ENCODE measurements at places on chromosomes 11 and 22.

DNA sequence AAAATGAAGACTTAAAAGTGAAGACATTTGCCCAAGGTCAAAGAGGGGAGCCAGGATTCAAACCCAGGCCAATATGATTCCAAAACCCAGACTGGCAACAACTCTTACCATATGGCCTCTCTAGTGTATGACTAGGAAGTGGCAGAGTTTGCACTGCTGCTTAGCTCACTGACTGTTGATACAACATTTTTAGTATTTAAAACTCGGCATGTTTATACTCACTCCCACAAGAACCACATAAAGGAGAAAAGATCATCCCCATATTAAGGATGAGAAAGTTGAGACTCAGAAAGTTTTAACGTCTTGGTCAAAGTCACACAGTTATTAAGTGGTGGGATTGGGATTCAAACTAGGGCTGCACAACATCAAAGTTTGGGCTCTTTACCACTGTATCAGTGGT is 81.7 kb downstream of the CCDC34 start:
- no peak for DNase-seq

DNA sequence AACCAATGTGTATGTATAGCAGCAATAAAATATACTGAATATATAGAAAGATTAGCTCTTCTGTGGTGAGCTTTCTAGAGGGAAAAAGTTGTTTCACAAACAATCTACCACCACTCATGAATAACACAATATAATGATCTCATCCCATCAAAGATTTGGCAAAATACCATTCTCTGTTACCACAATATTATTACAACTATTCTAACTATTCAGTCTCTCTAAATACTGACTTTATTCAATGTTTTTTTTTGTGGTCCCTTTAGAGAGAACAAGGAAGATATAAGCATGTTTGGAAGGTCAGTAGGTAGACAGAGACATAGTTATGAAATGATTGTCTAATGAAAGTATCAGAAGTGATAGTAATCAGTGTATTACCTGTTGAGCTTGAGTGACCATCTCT is 7.8 kb downstream of the CCDC90B start:
- no peak for DNase-seq

- no peak for DNase-seq
Measured at GRCh38 chr11:69078930-69079605, 30.3 kb downstream of the TPCN2 start.

DNA sequence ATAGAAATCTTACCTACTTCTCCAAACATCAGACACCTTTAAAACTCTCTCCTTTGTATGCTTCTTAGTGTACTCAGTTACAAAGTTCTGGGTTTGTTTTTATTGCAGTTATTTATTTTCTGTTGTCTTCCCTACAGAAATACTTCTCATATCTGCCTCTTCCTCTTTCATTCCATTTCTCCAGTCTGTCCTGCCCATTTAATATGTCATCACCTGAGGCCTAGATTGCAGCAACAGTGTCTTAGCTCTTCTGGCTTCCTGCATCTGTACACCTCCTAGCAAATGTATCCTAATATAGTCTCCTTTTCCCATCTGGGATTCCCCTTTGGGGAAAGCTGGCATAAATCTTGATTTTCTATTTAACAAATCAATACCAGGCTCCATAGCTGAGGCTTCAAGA is 34.9 kb upstream of the PCF11 start:
- no peak for DNase-seq

DNA sequence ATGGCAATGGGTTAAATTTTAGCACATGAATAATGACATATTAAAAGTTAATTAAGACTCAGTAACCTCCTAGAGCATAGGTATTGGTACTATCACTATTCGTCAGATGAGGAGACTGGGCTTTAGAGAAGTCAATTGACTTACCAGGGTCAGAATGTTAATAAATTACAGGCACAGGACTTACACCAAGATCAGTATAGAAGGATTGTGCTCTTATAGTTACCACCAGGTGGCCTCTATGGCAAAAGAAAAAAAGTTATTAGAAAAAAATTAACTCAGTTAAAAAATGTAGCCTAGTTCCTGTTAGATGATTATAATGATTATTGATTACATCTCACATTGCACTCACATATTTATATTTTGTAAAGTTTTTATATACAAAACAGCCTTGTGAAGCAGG is 1163.7 kb downstream of the FAM181B start:
- DNase-seq = no peak

- DNase-seq = peak; percentile 47
Measured at GRCh38 chr11:464316-464715, 14.2 kb downstream of the PTDSS2 start.
